Chondrocyte (in vitro differentiated cells): ENCODE measurements at places on chromosomes 11 and 22. TPM values are rescaled to one million over a fixed set of nuclear protein-coding genes. Genes with fewer than 3 reads are reported as not detected.

Gene FADS2
- 202 to 315 TPM (median 297 TPM) in 3 replicates for total RNA-seq

Gene SAA1
- not detected in 3 replicates for total RNA-seq

Gene SLC22A6
- total RNA-seq: not detected in 3 replicates

Gene IFITM10
- 39.8 to 159 TPM (median 41.2 TPM) in 3 replicates for total RNA-seq

Gene GPHA2
- total RNA-seq: not detected in 3 replicates

GRCh38 chr11:46554213-46555147, 39.3 kb downstream of the AMBRA1 start:
- DNase-seq: no peak

DNA sequence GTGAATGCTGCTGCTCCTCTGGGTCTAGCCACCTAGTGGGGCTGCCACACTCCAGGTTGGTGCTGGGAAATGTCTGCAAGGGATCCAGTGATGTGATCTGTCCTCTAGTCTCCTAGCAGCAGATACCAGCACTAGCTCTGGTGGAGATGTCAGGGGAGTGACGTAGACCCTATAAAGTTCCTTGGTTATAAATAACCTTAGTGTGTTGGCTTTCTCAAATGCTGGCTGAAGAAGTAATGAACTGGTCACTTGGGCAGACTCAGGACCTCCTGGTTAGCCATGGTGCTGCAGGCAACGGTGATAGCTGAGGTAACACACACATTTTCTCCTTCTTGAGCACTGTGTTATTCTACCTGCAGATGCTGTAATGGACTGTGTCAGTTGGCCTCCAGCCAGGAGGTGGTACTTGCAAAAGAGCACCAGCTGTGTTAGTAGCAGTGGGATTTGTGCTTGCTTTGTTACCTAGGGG, 35.5 kb downstream of the BBOX1 start:
- DNase-seq: no peak
